ENCODE measurements at places on chromosomes 12 and 14.

DNA sequence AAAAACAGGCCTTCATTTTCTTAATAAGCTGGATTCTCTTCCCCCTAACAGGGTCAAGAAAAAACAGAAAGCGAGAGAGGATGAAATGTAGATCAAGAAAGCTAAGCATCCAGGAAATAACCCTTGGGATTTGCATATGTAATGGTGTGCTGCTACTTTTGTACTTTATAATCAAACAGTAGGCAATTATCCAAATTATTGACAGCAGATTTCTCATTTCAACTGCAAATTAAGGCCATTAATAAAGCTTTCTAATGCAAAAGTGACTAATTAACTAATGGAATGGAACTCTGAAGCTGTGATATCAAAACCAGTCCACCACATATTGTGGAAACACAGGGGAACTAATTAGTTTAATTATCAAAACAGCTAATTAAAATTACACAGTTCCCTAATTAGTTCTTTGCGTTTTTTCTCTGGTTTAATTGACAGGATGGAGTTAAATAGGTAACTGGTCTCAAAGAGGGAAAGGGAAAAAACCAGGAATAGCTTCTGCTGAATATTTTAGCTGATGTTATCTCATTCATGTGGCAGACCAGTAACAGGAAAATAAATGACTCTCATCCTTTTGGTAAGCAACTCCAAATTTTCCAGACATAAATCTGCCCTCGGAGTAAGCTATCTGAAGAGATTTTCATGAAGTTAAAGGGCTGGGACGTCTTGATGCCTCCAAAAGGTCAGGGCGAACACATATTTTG is 182.7 kb upstream of the LMO3 start:
- DNase-seq = no peak

GRCh38 chr12:88325076-88325815 is 183.1 kb downstream of the TMTC3 start:
- DNase-seq = no peak

DNA sequence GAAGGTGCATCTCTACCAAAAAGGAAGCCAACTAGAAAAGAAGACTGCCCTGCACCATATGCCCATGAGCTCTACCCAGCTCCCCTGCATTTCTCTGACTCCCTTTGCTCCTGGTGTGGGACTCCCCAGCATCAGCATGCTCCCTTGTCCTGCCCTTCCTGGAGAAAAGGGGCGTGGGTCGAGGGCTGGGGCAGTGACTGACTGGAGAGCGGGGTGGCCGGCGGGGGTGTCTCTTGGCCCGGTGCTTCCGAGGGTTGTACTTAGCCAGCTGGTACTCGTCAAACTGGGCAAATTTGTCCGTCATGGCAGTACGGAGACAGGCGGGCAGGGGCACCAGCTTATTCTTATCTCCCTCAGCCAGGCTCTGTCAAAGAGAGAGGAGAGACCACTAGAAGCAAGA is 9.8 kb downstream of the TEP1 start:
- no peak for DNase-seq

- no peak for DNase-seq
Measured at GRCh38 chr12:91804533-91804932, 341.1 kb downstream of the BTG1 start.

GRCh38 chr14:67050896-67051295 is 138.3 kb upstream of the GARIN2 start:
- DNase-seq = no peak

DNA sequence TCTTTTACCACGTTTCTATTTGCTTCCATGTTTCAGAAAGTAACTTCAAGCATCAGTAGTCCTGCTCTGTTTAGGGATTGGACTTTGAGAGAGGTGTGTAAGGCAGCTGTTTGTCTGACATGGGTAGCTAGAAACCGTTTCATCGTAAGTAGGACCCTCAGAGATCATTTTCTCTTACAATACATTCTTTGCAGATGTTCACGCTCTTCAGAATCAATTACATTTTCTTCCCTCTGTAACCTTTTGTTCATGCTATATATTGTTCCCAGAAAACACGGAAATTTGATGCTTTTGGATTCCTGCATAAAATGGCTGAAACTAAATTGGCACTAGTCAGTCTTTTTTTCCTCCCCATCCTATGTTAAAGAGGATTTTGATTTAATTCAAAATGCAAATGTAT is 62.6 kb upstream of the AEBP2 start:
- DNase-seq = no peak

GRCh38 chr12:58930770-58931324 is 10.5 kb upstream of the LRIG3 start:
- no peak for DNase-seq

GRCh38 chr14:63209160-63209559 is 4.9 kb downstream of the RHOJ start:
- no peak for DNase-seq

GRCh38 chr12:57110104-57111030 is 795 bp downstream of the STAT6 start:
- DNase-seq = no peak

Measured in stimulated activated CD8-positive, alpha-beta memory T cell treated with anti-CD3 and anti-CD28 coated beads, Interleukin-7, amount 100 ng/mL, for 1 hour (primary cell).